Cardiac fibroblast (primary cell): ENCODE measurements at places on chromosomes 12 and 14.

- DNase-seq: no peak
These were observed 159.8 kb downstream of the TGFB3 start for GRCh38 chr14:75821831-75822521.

- peak; percentile 73 for DNase-seq
These were observed 40.2 kb downstream of the HSP90AA1 start for GRCh38 chr14:102046337-102047278.

DNA sequence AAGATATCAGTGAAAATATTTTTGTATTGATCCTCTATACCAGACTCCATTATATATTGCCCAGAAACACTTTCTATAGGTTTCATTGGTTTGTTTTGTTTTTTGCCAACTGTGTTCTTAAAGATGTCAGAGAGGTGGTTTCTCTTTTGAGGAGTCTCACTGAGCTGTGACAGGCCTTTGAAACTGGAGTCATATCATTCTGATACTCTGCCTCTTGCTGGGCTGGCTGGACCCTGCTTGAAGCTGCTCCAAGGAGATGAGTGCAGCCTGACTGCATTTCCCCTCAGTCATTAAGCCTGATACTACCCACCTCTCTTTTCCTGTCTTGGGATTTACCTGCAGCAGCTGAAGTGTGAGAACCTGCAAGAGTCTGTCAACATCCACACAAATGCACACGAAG lies 16.4 kb upstream of the TAS2R30 start:
- no peak for DNase-seq

GRCh38 chr12:131723532-131723931 lies 12.6 kb downstream of the SFSWAP start:
- DNase-seq: no peak

DNA sequence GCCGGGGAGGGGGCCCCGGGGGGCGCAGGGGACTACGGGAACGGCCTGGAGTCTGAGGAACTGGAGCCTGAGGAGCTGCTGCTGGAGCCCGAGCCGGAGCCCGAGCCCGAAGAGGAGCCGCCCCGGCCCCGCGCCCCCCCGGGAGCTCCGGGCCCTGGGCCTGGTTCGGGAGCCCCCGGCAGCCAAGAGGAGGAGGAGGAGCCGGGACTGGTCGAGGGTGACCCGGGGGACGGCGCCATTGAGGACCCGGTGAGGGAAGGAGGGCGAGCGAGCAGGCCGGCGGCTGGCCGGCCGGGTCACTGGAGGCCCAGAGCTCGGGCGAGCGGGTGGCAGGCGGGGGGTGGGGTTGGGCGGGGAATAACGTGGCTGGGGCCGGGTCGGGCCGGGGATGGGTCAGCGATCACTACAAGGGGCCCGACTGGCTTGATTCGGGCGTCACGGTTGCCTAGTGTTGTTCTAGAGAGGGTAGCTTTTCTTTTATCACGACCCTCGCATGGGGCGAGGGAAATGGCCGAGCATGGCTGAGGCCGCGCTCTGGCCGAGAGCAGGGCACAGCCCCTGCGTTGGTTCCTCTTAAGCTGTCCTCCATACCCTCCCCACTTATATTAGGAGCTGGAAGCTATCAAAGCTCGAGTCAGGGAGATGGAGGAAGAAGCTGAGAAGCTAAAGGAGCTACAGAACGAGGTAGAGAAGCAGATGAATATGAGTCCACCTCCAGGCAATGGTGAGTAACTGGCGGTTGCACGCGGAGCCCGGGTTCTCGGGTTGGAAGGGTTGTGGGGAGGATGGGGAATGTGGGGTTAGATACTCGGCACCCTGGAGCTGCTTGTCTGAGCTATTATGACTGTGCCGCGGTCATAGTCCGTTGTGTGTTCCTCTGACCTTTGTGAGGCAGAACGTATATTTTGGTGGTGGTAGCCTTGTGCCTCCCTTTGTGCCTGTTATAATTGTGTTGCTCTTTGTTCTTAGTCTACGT lies 603 bp downstream of the PABPN1 start:
- peak; percentile 69 for DNase-seq

DNA sequence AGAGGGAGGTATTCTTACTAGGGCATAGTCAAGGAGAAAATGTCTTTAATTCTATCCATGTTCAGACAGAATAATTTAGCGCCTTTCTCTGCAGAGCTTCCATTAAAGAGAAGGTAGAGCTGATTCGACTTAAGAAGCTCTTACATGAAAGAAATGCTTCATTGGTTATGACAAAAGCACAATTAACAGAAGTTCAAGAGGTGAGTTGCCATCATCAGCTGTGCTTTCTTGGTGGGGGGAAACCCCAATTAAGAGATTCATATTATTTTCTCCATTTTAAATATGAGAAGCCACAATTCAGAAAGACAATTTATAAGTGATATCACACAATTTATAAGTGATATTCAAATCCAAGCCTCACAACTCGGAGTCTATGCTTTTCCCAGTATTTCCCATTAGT lies 27.8 kb downstream of the RPGRIP1 start:
- DNase-seq: no peak

DNA sequence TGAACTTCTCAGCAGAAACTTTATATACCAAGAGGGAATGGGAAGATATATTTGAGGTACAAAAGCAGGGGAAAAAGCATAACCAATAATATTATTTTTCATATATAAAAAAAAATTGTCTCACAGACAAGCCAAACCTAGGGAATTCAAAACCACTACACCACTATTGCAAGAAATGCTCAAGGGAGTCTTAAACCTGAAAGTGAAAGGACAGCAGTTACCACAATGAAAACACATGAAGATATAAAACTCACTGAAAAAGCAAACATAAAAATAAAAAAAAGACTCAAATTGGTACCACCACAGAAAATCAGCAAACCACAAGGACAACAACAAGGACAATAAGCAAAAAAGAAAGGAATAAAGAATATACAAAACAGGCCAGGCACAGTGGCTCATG lies 131.9 kb downstream of the CEP128 start:
- DNase-seq: no peak

DNA sequence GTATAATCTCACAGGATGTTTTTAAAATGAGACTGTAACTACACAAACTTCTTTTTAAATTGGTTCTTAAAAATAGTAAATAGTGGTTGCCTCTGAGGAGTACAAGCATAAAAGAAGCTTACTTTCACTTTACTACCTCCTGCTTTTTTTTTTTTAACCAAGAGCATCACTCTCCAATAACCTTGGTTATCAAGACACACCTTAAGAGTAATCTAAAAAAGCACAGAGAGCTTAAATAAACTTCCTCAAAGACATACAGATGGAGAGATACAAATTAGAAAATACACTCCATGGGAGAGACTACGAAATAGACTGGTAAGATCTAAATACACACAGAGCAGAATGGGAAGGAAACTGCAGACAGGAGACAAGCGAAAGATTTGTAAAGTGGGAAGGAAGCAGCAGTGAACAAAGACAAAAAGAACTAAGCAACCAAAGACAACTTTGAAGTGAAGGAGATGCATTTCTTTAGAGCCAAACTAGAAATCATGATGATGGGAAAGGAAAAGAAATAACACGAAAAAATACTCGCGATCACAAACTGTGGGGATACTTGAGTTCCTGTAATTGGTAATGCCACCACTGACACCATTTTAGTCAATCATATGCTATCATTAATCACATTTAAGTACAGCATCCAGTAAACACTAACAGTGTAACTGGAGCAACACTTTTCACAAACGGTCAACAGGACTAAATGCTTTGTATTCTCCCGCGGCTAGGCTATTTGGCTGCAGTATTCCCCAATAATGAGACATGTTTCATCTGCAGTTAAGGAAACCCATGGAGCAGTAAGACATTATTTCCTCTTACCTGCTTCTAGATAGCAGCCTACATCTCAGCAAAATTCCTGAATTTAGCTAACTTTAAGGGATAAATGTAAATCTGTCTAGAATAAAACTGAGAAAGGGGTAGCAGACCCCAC lies 8.2 kb downstream of the SINHCAF start:
- DNase-seq: peak; percentile 46

GRCh38 chr12:109542014-109542413 lies 31.3 kb downstream of the MMAB start:
- peak; percentile 40 for DNase-seq

- no peak for DNase-seq
These were observed 35.7 kb upstream of the ATP2A2 start for GRCh38 chr12:110245369-110245772.

GRCh38 chr12:46659824-46660223 lies 166.0 kb downstream of the SLC38A4 start:
- DNase-seq: peak; percentile 64

DNA sequence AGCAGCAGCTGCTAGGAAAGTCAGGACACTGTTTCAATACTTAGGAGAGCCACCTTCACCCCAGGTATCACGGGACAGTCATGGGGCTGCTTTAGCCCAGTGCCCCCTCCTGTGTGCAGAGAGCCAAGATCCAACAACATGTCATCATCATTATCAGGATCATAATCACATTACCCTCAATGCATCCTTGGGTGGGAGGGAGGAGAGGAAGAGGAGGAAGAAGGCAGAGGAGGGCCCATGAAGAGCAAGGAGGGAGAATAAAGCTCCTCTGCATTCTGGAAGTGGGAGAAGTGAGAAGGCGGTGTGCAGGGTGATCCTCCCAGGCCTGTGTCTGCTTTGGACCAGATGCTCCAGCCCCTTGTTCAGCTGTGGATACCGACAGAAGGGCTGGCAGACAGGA lies 64.2 kb downstream of the TSPAN11 start:
- DNase-seq: no peak

GRCh38 chr14:103328941-103329340 lies 5.1 kb upstream of the EIF5 start:
- DNase-seq: no peak

DNA sequence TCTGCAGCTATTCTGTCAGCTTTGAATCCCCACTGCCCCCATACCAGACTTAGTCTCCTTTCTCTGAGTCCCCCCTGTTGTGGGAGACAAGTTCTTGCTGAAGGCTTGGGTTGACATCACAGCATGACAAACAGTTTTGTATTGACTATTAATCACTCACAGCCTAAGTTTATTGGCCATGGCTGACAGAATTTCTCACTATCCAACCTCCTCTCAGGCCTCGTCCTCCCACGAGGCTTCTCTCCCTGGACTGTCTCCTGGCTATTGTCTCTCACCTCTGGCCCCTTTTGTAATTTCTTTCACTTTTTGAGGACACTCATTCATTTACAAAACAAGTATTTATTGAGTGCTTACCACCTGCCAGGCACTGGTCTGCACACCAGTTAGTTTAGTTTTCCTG lies 35.2 kb upstream of the DCD start:
- no peak for DNase-seq

DNA sequence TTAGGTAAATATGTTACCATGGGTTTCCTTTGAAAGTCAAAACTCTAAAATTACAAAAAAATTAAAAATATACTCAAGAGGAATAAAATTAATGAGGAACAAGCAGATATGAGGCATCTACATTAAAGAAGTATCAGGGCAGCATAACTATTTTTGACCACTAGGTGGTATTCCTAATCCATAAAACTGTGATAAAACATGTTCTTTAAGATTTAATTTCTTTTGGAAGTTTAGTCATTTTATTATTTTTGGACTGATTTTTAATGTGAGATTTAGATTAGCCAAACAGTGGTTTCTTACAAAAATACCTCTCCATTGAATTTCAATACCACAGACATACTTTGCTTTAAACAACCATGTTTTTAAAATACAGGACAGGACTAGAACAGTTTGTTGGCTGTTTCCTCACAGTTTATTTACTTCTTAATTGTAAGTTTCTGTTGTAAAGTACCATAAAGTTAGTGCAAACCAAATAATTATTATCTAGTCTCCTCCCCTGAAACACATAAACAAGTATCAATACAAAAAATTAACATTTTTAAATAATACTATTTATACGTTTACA lies 49.8 kb downstream of the NTS start:
- DNase-seq: peak; percentile 54

GRCh38 chr14:53430870-53431269 lies 277.7 kb upstream of the DDHD1 start:
- no peak for DNase-seq

GRCh38 chr12:6945613-6946012 lies 1.8 kb downstream of the C12orf57 start:
- DNase-seq: no peak

DNA sequence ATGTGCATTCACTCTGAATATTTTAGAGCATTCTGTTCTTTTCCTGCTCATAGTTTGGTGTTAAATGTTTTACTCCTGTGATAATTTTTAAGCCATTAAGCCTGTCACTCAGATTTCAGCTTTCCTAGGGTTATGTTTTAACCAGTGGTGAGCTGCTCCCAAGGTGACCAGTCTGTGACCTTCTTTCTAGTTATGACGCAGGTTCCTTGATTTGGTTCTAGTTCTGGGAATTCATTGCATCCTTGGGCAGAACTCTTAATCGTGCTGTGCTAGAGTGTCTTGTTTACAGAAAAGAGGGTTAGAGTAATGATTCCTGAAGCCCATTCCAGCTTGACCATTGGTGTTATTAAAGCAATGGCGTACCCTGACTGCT lies 2.2 kb downstream of the GABARAPL1 start:
- peak; percentile 27 for DNase-seq

GRCh38 chr12:50275556-50275955 lies 7.8 kb downstream of the LIMA1 start:
- DNase-seq: no peak

- no peak for DNase-seq
These were observed 58.7 kb downstream of the MVK start for GRCh38 chr12:109632342-109632741.

- DNase-seq: no peak
These were observed 45.3 kb downstream of the IQSEC3 start for GRCh38 chr12:111699-112493.

GRCh38 chr12:131827961-131828534 lies at the start of gene MMP17:
TSS of gene MMP17 (plus strand) at chr12:131828393. CDS start at chr12:131828495, 102 bp downstream.
- DNase-seq: peak; percentile 73

- no peak for DNase-seq
These were observed 318.1 kb upstream of the RTL1 start for GRCh38 chr14:101221549-101222160.

GRCh38 chr12:82187011-82187410 lies 171.2 kb downstream of the CCDC59 start:
- DNase-seq: no peak

- DNase-seq: no peak
These were observed 8.7 kb upstream of the ADCK1 start for GRCh38 chr14:77791225-77791600.

GRCh38 chr14:103534576-103535061 lies 5.6 kb downstream of the TRMT61A start:
- DNase-seq: no peak

DNA sequence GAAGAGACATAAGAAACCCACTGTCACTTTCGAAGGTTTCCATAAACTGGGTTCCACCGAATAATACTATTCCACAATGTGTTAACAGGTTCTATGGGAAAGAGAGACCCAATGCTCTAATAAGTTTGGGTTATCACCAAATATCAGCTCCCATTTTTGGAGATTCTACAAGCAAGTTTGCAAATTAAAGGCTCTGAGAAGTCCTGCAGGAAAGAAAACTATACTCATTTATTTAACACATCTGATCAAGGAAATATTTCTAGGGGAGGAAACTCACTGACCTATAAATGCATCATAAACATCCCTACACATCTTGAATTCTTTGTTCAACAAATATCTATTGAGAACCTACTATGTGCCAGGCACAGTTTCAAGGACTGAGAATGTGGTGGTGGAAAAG lies 161.4 kb downstream of the KSR2 start:
- no peak for DNase-seq

DNA sequence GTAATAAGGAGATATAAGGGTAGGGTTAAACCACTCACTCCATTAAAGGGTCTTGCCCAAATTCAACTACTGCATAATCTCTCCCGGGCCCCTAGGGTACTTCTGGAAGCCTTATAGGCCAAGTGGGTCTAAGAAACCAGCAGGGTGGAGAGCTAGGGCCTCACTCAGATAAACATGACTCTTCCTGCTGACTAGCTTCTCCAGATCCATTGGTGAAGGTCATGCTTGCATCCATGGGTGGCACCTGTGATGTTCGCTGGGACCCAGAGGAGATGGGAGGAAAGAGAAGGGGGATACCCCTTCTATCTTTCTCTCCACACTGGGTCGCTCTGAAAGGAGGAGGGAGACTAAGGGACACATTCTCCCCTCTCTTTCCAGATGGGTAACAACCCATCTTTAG lies 36.1 kb upstream of the HIGD1C start:
- DNase-seq: no peak
